ENCODE measurements at places on chromosomes 13 and 19. TPM values are rescaled to one million over a fixed set of nuclear protein-coding genes. Genes with fewer than 3 reads are reported as not detected.

DNA sequence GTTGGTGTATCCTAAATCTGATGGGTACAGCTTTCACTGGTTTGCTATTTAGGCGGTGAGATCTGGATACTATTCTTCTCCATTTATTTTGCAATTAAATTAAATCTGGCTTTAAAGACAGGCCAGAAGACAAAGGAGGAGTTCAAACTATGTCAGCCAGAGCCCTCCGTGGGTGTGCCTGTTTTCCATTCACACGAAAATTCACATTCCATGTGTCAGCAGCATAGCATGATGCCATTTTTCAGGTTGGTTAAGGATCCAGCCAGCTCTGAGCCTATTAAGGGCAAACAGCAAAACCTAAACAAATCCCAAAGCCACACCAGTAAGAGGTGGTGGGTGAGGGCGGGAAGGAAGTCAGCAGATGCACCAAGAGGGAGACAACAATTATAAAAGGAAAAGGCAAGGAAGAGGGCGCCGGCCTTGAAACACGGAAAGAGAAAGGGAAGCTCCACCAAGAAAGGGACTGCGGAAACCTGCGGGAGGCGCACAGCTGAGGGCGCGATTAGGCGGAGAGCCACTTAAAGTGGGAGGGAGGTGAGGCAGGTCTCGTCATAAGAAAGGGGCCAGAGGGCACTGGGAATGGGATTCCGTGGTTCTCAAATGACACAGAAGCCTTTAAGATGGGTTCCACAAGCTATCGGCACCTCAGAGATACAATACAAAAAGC, 43.0 kb downstream of the CARS2 start:
- H3K27me3 ChIP-seq: no peaks in the 10 kb centered on the region
- H3K4me3 ChIP-seq: no peak overlapping the region
- H3K4me1 ChIP-seq: no peaks in the 10 kb centered on the region
- no peak overlapping the region for H3K27ac ChIP-seq

DNA sequence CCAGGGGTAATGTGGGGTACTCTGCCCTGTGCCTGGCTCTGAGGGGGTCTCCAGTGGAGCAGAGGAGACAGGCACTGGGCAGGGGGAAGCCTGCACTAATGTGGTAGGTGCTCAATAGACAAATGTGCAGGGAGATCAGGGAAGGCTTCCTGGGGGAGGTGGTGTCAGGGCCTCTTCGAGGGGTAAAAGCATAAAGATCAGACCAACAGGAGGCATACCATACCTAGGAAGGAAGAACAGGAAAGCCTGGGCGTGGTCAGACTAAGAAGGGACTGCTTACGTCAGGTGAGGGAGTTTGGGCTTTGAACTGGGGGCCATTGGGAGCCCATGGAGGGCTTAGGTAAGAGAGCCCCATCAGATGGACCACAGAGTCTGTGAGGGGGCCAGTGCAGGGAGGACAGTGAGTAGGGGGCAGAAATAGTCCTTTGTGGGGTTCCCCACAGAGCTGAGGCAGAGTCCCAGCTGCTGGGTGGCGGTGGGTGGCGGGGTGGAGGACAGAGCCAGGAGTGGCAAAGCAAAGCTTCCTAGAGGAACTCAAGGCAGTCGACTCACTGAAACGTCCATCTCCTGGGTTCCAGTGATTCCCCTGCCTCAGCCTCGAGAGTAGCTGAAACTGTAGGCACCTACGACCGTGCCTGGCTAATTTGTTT, 8.8 kb downstream of the PRR36 start:
- no peak overlapping the region for H3K4me3 ChIP-seq
- H3K4me1 ChIP-seq: peaks cover 43% of the 10 kb centered on the region
- no peaks in the 10 kb centered on the region for H3K36me3 ChIP-seq
- H3K27me3 ChIP-seq: peaks cover 93% of the 10 kb centered on the region

- no peak overlapping the region for H3K4me3 ChIP-seq
- H3K4me1 ChIP-seq: no peaks in the 10 kb centered on the region
- H3K27ac ChIP-seq: no peak overlapping the region
- no peak for DNase-seq
- H3K36me3 ChIP-seq: peaks cover 25% of the 10 kb centered on the region
These were observed 146.6 kb downstream of the RGCC start for GRCh38 chr13:41603917-41604316.

DNA sequence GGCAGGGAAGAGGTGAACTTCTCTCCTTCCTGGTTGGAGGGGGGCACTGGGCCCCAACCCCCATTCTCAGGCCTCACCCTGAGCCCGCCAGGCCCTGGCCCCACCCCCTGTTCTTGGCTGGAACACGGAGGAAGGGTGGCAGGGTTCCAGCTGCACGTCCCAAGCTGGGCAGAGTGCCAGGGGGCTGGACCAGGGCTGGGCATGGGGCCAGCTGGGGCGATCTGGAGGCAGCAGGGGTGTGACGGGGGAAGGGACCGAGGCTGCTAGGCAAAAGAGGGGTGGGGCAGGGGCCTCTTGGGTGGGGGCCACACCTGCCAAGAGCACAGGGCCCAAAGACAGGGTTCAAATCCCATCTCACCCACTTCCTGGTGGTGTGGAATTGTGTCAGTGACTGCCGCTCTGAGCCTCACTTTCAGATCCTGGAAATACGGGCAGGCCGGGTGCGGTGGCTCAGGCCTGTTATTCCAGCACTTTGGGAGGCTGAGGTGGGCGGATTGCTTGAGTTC, 2.2 kb downstream of the HIF3A start:
- peak; percentile 98 for DNase-seq
- H3K4me3 ChIP-seq: peak overlapping the region; percentile 59
- H3K36me3 ChIP-seq: peaks cover 5% of the 10 kb centered on the region

- H3K4me1 ChIP-seq: peaks cover 42% of the 10 kb centered on the region
- DNase-seq: no peak
- H3K27ac ChIP-seq: peak overlapping the region; percentile 44
- peaks cover 74% of the 10 kb centered on the region for H3K27me3 ChIP-seq
These were observed 2.2 kb downstream of the PNMA8B start for GRCh38 chr19:46493236-46494145.

GRCh38 chr19:29516821-29517395, 8.9 kb upstream of the VSTM2B start:
- H3K4me1 ChIP-seq: no peaks in the 10 kb centered on the region
- H3K36me3 ChIP-seq: no peaks in the 10 kb centered on the region
- peaks cover 58% of the 10 kb centered on the region for H3K27me3 ChIP-seq
- no peak overlapping the region for H3K27ac ChIP-seq
- no peak overlapping the region for H3K4me3 ChIP-seq

DNA sequence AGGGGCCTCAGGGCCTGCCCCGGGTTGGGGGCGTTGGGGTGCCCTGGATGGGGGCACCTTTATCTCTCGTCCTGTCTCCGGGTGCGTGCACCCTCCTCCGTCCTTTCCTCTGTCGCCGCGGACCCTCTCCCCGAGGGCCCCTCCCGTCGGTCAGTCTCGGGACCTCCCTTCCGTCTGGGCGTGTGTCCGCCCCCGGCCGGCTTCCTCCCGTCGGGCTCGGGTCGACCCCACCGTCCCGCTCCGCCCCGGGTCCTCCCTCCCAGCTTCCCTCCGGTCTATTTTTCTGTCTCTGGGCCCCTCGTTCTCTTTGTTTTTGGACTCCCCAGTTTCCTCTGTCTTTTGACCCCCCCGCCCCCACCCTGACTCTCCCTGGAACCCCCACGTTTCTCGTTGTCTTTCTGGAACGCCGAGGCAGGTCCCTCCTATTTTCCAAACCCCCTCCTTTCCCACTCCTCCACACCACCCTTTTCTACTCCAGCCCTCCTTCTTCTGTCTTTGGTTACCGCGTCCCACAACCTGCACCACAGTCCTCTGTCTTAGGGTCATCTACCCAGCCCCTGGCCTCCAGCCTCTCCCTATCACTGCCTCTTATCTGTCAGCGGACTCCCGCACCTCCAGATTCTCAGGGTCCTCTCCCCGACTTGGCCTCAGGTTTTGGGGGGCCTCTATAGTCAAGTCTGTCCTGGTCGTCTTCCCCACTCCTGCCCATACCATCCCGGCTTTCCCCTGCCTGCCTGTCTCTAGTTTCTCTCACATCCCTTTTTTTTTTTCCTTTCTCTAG, 757 bp downstream of the EGLN2 start:
- peaks cover 11% of the 10 kb centered on the region for H3K36me3 ChIP-seq
- peaks cover 58% of the 10 kb centered on the region for H3K4me1 ChIP-seq
- peak; percentile 42 for DNase-seq
- H3K4me3 ChIP-seq: peak overlapping the region; percentile 86
- H3K27ac ChIP-seq: peak overlapping the region; percentile 97

DNA sequence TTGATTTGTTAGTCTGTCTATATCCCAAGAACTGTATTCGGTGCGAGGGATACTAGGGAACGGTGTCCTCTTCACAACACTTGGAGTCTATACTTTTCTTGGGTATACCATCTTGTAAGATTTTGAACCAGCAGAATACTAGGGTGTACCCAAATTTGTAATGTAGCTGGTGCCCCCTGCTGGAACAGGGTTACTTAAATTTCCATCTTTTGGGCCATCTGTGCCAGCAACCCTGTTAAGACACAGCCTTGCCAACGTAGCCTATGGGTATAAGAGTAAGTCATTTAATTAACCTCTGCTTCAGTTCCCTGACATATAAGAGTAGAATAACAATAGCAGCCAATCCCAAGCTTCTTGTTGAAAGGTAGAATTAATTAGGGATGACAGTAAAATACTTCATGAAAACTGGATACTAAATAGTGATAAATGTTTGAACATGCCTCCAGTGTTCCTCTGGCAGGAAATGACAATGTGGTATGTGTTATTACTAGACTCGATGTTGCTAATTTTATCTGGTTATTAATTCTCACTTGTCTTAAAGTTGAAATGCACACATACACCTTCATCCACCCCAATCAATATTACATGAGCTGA, 607.6 kb downstream of the FGF9 start:
- H3K4me1 ChIP-seq: no peaks in the 10 kb centered on the region
- H3K27me3 ChIP-seq: no peaks in the 10 kb centered on the region
- no peak overlapping the region for H3K4me3 ChIP-seq
- peak; percentile 72 for DNase-seq
- H3K27ac ChIP-seq: no peak overlapping the region
- H3K36me3 ChIP-seq: no peaks in the 10 kb centered on the region

- H3K27ac ChIP-seq: no peak overlapping the region
- H3K4me1 ChIP-seq: no peaks in the 10 kb centered on the region
- H3K27me3 ChIP-seq: no peaks in the 10 kb centered on the region
These were observed 16.6 kb downstream of the SPACA7 start for GRCh38 chr13:112392719-112393118.

GRCh38 chr13:85230691-85231093, 568.5 kb downstream of the SLITRK6 start:
- no peak overlapping the region for H3K4me3 ChIP-seq
- no peak for DNase-seq

GRCh38 chr19:56141417-56141993, 418 bp downstream of the ZNF444 start:
- DNase-seq: peak; percentile 65
- H3K36me3 ChIP-seq: no peaks in the 10 kb centered on the region
- H3K27me3 ChIP-seq: no peaks in the 10 kb centered on the region
- peak overlapping the region; percentile 87 for H3K27ac ChIP-seq
- H3K4me3 ChIP-seq: peak overlapping the region; percentile 59

GRCh38 chr19:33756177-33756576, 40.5 kb upstream of the KCTD15 start:
- H3K27me3 ChIP-seq: no peaks in the 10 kb centered on the region
- no peak for DNase-seq
- no peaks in the 10 kb centered on the region for H3K36me3 ChIP-seq
- H3K4me1 ChIP-seq: peaks cover 5% of the 10 kb centered on the region

GRCh38 chr19:54339646-54340358, 840 bp upstream of the LILRA4 start:
- H3K4me1 ChIP-seq: no peaks in the 10 kb centered on the region
- no peaks in the 10 kb centered on the region for H3K36me3 ChIP-seq
- no peaks in the 10 kb centered on the region for H3K27me3 ChIP-seq

- H3K4me3 ChIP-seq: no peak overlapping the region
- H3K27me3 ChIP-seq: peaks cover 56% of the 10 kb centered on the region
- no peaks in the 10 kb centered on the region for H3K4me1 ChIP-seq
- H3K36me3 ChIP-seq: no peaks in the 10 kb centered on the region
- DNase-seq: no peak
- no peak overlapping the region for H3K27ac ChIP-seq
These were observed 4.4 kb upstream of the LILRA5 start for GRCh38 chr19:54317108-54317964.

GRCh38 chr19:35977446-35978222, 17.4 kb upstream of the SDHAF1 start:
- H3K4me3 ChIP-seq: no peak overlapping the region
- no peaks in the 10 kb centered on the region for H3K4me1 ChIP-seq
- no peaks in the 10 kb centered on the region for H3K36me3 ChIP-seq
- H3K27me3 ChIP-seq: no peaks in the 10 kb centered on the region

DNA sequence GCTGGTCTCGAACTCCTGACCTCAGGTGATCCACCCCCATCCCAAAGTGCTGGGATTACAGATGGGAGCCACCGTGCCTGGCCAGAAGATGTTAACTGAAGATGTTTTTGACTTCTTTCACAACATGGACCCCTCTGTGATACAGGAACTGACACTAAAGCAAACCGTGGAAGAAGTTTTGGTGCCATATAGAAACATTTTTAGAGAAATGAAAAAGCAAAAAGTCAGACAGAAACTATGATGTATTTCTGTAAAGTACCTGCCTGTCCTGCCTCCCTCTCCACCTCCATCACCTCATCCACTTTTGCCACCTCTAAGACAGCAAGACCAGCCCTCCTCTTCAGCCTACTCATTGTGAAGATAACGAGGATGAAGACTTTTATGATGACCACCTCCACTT, 11.3 kb downstream of the FBXO27 start:
- H3K27ac ChIP-seq: no peak overlapping the region
- H3K4me1 ChIP-seq: no peaks in the 10 kb centered on the region
- H3K27me3 ChIP-seq: no peaks in the 10 kb centered on the region
- H3K4me3 ChIP-seq: no peak overlapping the region
- no peaks in the 10 kb centered on the region for H3K36me3 ChIP-seq
- no peak for DNase-seq

GRCh38 chr13:114080739-114081561, 51.5 kb downstream of the RASA3 start:
- peaks cover 27% of the 10 kb centered on the region for H3K4me1 ChIP-seq
- no peak overlapping the region for H3K4me3 ChIP-seq
- no peaks in the 10 kb centered on the region for H3K36me3 ChIP-seq
- no peak overlapping the region for H3K27ac ChIP-seq

ARRDC2 gene
- total RNA-seq: 19.8 TPM

HNRNPA1L2 gene
- not detected for total RNA-seq

USHBP1 gene
- total RNA-seq: 3.3 TPM

ZNF878 gene
- not detected for total RNA-seq

HCN2 gene
- not detected for total RNA-seq

ZNF610 gene
- total RNA-seq: not detected

IL4I1 gene
- not detected for total RNA-seq

FPR1 gene
- total RNA-seq: 7.6 TPM

All from stomach (tissue), 19 donors.